ENCODE measurements at places on chromosomes 12 and 14. TPM values are rescaled to one million over a fixed set of nuclear protein-coding genes. Genes with fewer than 3 reads are reported as not detected.

DNA sequence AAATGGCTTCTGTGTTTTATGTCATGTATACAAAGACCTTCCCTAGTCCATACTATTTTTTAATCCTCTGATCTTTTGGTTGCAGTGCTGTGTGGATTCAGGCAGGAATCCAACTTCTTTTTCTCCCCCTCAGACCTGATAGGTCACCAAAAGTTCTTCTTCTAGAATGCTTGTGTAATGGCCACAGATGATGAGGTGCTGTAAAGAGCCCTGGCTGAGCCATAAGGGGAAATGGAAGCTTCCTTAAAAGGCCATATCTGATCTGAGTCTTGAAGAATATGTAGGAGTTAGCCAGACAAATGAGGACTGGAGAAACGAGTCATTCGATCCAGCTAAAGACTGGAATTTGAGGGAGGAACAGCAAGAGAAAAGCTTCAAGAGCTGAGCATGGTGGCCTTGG lies 353.9 kb downstream of the PCNX1 start:
- no peak for DNase-seq

GRCh38 chr14:93033983-93034670 lies 81.6 kb downstream of the ITPK1 start:
- peak; percentile 73 for DNase-seq

GRCh38 chr14:22837750-22838538 lies 1.6 kb downstream of the MMP14 start:
- no peak for DNase-seq

DNA sequence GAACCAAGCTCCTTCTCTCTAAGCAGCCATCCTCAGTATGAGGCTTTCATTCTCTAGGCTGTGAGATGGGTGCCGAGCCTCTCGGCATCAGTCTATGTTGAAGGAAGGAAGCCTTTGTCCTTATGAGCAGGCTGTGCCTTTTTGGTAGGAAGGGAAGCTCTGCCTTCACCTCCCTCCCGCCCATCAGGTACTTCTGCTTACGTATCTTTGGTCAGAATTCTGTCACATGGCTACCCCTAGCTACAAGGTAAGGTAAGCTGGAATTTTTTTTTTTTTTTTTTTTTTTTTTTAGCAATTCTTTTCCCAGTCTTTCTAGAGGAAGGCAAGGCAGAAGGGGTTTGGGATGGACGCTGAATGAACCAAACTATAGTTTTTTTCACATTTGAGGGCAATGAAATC lies 16.9 kb downstream of the BATF start:
- no peak for DNase-seq

RNASE9 gene
- total RNA-seq = not detected

GRCh38 chr14:33668066-33668465 lies 282.8 kb downstream of the EGLN3 start:
- no peak for DNase-seq

DNA sequence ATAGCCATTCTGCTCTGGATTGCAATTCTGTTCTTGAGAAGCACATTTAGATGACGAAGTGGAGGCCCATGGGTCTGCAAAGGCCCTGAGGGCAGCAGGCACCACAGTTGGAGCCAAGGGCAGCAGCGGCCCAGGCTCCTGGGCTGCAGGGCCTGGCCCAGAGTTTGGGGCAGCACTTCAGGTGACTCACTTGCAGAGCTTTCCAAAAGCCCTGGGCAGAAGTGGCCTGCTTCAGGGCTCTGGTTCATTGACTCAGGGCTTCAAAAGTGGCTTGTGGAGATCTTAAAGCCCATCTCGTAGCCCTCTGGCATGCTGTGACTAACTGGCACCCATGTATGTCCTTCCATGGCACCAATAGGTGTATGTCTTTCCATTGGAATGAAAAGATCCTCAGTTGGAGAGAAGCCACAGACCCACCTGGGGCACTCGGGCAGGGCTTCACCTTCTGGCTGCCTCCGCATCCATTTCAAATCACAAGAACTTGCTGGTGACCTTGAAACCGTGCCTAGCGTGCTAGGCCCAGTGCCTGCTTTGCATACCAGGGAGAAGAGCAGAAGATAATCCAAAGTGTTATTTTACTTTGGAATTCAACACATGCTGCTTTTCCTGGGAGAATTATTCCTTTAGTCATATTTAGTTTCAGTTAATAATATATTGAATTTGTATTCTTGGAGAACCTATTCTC lies 106.7 kb downstream of the PRMT8 start:
- no peak for DNase-seq

DNA sequence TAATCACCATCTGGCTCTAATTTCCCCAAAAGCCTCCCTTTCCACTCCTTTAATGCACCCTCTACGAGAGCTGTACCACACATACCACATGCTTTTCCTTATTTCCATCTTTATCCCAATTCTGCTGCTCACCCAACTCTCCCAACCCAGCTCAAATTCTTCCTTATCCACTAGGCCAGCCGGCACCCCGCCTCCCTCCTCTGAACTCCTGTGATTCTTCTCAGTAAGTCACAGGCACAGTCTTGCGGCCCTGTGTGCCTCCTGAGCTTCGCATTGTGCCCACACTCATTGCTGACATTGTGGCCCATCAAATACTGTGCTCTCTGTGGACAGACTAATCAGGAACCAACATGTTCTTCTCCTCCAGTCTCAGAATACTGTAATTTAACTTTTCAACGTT lies 45.4 kb downstream of the APPL2 start:
- peak; percentile 70 for DNase-seq

- DNase-seq = peak; percentile 79
Observed at GRCh38 chr12:106139422-106140171, 843 bp upstream of the NUAK1 start.

- no peak for DNase-seq
Observed at GRCh38 chr12:83971781-83972180, 940.8 kb downstream of the SLC6A15 start.

- no peak for DNase-seq
Observed at GRCh38 chr14:101407328-101407727, 154.0 kb upstream of the DIO3 start.

CACNA2D4 gene
- 1.1 TPM for total RNA-seq

DNA sequence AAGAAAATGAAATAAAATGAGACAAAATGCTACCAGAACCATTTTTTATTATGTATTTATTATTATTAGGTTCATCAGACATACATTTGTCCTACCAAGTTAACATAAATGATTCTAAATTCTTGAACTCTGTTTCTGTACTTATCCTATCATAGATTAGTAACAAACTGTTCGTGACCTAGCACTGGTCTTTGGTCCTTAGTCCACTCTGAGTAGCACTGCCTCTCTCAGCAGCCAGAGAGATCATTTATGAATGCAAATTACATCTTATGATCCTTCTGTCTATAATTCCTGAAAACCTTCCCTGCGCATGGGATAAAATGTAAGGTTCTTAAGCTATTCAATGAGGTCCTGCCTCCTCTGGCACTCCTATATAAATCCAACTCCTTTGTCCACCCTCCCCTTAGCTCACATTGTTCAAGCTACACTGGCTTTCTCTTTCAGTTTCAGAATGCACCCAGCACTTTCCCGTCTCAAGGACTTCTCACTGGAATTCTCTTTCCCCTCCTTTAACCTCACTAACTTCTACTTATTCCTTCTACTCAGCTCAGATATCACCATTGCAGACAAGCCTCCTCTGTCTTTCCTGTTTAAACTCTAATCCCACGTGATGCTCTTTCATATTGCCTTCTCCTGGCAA lies 17.1 kb downstream of the PDZRN4 start:
- DNase-seq = no peak

DNA sequence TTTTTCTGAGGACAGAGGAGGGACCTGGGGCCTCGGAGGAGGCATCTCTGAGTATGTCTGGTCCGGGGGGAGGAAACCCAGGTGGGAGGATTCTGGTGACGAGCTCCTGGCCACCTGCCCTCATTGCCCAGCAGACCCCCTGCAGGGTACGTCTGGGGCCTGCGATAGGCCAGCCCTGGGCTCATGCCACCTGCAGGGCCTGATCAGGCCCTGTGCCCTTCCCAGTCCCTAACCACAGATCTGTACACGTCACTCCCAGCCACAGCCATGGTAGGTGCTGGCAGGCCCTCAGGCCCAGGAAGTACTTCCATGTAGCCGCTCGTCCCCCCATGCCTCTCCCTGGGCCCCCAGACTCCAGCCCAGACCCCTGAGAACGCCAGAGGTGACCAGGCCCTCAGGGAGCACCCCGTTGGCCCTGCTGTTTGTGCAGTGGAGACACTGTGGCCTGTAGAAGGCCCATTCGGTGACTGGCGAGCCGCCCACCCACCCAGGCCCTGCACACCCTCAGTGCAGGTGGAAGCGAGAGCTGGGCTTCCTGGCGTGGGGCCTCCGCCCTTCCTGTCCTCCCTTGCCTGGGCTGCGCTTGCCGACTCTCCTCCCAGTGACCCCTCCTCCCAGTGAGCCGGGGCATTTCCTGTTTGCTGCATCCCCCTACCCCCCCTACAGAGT lies 5.7 kb downstream of the INF2 start:
- no peak for DNase-seq

DNA sequence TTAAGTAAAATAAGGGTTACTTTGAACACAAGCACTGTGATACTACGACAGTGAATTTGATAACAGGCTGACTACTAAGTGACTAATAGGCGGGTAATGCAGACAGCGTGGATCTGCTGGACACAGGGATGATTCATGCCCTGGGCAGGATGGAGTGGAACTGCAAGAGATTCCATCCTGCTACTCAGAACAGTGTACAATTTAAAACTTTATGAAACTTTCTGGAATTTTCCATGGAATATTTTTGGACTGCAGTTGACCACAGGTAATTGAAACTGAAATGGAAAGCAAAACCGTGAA lies 46.0 kb downstream of the YEATS4 start:
- no peak for DNase-seq

PPP1R1A gene
- total RNA-seq = 239 TPM

SOCS4 gene
- 14.0 TPM for total RNA-seq

DNA sequence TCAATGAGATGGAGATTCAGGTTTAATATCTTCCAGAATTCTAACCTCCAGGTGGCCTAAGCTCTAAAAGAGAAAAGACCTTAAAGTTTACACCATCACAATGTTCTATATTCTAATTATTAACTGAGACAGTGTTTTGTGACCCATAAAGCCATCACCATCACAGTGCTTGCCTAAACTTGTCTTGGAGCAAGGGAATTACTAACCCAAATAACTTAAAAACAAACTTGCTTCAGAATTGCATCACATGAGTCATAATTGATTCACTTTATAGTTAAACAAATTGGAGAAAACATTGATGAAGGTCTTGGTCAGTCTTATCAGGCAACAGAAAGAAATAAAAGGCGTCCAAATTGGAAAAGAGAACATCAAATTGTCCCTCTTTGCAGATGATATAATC lies 54.5 kb upstream of the ALG10 start:
- DNase-seq = no peak
